NCI-H1105 treated with DMSO at 0.1 percent for 48 hours (cell line): ENCODE measurements at places on chromosomes 4 and X.
A peak's percentile ranks its signal among the peaks of the same experiment; 100 is the strongest.

GRCh38 chrX:78506248-78506647, 152.9 kb downstream of the RTL3 start:
- no peak for DNase-seq

- DNase-seq = no peak
Observed at GRCh38 chr4:21778702-21779101, 169.9 kb downstream of the KCNIP4 start.

DNA sequence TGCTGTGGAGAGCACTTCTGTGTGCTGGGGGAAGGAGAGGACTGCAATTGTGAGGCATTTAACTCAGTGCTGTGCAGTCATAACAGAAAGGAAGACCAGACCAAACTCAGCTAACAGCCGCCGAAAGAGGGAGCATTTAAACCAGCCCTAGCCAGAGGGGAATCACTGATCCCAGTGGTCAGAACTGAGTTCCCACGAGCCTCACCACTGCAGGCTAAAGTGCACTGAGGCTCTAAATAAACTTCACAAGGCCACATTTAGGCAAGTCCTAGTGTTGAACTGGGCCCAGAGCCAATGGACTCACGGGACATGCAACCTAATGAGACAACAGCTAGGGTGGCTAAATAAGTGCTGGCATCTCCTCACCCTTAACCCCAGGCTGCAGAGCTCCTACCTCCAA, 20.4 kb downstream of the IQCM start:
- DNase-seq = no peak

DNA sequence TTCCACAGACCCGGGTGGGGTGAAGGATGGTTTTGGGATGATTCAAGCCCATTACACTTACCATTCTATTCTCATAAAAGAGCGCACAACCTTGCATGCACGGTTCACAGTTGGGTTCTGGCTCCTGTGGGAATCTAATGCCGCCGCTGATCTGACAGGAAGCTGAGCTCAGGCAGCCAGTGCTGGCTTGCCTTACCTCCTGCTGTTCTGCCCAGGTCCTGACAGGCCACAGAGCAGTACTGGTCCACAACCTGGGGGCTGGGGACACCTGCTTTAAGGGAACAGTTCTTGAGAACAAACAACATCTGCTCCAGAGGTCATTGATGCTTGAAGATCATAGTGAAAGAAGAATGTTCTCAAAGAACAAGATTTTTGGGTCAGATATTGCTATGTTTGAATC, 8.0 kb upstream of the HS3ST1 start:
- no peak for DNase-seq

DNA sequence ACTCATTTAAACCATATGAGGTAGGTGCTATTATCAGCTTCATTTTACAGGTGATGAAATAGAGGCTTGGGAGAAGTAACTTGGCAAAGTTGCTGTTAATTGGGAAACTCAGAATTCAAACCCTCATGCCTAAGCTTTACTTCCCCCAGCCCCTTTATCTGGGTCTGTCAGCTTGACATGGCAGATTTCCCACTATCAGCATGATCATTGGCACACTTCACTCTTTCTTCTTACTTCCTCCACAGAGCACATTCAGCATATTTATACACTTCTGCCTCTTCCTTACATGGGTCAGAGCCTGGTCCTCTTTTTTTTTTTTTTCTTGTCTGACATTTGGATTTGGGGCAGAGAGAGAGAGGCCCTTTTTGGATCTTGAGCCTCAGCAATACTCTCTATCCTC, 56.5 kb upstream of the ARX start:
- no peak for DNase-seq

DNA sequence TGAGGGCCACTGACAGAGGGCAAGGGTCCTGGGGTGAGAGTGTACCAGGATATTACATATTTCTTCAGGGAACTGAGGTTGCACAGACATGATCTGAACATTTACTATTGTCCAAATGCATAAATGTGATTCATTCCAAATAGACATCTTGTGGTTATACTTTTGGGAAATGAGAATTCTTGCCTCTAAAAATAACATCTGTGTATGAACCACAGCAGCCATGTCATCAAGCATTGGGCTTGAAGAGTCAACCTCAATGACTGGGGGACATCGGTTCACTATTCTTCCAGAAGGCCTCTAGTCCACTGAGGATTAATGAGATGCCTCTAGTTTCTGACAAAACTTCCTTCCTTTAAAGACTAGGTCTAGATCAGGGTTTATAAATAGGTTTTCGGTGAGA, 193.1 kb upstream of the GPC4 start:
- no peak for DNase-seq

- DNase-seq = peak; percentile 50
Observed at GRCh38 chrX:119880552-119881437, 9.2 kb downstream of the NDUFA1 start.

DNA sequence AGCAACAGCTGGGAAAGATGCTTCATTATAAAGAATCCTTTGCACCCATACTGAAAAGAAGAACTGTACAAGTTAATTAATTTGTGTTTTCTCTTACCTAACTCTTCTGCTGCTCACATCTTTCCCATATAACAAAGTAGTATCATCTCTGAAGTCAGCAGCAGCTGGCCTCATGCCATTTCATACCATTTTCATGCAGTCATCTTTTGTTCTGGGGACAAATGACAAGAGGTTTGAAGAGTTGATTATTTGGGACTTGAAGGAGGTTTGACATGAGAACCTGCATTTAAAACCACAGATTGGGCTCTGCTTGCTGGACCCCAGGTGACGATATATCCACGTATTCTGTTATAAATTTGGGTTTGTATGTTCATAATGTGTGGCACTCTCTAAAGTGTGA, 430.3 kb downstream of the SPRY1 start:
- no peak for DNase-seq

DNA sequence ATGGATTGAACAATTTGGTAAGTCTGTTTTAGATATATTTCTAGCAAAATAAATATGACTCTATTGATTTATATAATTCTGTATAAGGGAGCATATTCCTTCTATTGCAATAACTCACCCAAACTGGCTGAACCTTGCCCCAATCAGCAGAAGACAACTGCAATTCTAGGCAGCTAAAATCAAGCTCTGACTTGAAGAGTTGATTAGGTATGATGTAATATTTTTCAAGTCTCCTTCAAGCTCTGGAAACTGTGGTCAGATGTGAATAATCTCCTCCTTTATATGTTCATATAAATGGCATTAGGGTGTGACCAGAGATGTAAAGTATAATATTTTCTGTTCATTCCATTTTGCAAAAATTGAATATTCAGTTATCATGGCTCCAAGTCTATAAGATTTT, 8.2 kb downstream of the RASSF6 start:
- no peak for DNase-seq

GRCh38 chrX:123731258-123731986, 1.4 kb downstream of the THOC2 start:
- peak; percentile 9 for DNase-seq

- DNase-seq = no peak
Observed at GRCh38 chr4:169802873-169803272, 45.1 kb upstream of the HPF1 start.

DNA sequence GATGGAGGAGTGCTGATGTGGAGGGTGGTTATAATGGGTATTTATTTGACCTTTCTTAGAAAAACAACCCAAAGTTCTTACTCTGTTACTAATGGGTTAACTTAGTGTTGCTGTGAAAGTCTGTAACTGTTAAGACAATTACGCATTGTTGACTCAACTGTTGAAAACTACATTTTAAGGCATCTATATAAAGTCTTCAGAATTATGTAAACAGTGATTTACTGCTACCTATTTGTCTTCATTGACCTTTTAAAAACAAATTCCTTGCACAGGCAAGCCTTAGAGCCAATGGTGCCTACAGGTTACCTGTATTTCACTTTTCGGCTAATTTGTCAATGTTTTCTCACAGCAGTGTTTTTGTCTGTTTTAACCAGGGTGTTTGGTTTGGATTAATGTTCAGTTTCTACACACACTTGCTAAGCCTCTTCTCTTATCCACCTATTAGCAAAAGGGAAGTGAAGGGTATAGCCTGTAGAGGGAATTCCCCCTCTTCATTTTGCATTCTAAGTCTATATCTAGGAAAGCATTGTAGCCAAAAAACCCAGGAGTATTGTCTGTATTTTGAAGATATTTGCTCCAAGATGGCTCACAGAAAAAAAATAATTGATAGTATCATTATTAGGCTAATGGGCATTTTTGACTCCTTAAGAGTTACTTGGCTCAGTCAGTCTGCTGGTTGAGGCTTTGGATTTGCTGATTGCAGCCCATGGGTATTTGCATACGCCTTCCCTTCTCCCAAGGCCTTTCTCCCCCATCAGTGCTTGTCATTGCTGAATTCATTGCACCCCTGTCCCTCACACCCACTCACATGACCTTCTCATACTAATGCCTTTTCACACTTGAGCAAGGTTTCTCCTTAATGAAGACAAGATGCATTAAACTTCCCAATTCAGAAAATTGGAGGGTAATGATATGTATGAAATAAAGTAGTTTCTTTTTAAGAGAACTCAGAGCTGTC, 30.5 kb downstream of the AFF1 start:
- DNase-seq = no peak

GRCh38 chr4:86558797-86559196, 35.3 kb upstream of the PTPN13 start:
- peak; percentile 59 for DNase-seq

GRCh38 chrX:115324194-115324593, 34.7 kb downstream of the LUZP4 start:
- peak; percentile 12 for DNase-seq

GRCh38 chrX:101385795-101386541, at the start of gene BTK:
TSS of gene BTK (minus strand) at chrX:101386191. CDS start at chrX:101375284, 10,907 bp downstream.
- DNase-seq = no peak

GRCh38 chr4:10074767-10075105, 41.9 kb downstream of the WDR1 start:
- DNase-seq = no peak

DNA sequence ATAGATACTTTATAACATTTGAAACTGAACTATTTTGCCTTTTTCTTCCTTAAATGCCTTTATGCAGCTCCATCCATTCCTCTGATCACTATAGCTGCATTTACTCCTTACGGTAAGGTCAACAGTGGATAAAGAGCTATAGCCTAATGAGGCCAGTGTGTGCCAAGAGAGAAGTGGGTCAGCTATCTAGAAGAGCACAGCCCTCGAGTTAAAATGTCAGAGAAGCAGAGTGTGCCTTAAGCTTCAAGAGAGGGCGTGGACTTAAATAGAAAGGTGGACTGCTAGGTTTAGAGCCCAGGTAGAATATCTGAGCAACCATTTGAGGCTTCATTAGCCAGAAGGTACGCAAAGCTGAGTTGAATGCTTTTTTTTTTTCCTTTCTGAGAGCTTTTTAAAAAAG, 347.4 kb downstream of the BMPR1B start:
- DNase-seq = no peak

DNA sequence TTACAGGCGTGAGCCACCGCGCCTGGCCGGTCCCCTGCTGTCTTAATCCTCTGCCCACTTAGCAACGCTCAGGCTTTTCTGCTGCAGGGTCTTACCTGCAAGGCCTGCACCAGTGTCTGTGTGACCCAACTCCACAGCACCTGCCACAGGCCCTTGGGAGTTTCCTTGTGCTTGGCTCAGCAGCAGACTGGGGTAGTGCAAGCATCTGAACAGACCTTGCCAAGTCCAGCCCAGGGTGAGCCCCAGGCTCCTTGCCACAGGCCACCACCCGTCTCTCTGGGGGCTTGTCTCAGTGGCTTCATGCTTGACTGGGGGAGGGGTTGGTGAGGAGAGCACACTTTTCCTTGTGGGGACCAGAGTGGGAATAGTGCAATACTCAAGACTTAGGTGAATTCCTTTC, 87.0 kb downstream of the FAM193A start:
- no peak for DNase-seq

GRCh38 chr4:177483271-177483670, 41.0 kb upstream of the AGA start:
- no peak for DNase-seq

DNA sequence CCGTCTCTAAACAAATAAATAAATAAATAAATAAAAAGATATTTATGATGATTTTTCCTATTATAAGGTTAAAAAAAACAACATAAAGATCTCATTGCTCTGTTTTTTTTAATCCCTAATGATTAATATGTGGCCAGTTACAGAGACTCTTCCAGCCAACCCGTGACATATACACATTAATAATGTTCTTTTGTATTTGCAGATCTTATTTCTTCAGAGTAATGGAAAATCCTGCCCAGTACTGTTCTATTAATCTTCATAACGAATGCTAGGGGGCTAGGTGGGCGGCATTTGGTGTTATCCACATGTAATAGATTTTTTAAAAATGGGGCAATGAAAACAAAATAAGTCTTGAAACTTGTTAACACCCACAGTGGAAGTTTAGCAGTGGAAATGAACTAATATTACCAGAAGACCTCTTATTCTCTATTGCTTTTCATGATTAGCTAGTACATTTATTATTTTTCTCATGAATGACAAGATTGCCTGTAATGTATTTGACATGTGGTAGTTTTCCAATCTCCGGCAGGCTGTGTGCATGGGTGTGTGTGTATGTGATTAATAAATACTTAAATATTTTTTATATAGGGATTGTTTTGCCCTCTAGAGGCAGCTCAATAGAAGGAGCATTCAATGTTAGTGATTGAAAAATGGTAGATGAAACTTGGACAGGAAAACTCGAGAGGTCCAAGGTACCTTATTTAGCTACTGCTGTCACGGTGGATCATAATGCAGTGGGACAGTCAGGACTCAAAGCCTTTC, 457.4 kb downstream of the IL1RAPL1 start:
- peak; percentile 3 for DNase-seq

GRCh38 chr4:156931267-156931666, 40.3 kb downstream of the PDGFC start:
- no peak for DNase-seq

- DNase-seq = no peak
Observed at GRCh38 chr4:10673817-10674369, 10.7 kb downstream of the CLNK start.

GRCh38 chr4:119040261-119040660, 95.4 kb upstream of the MYOZ2 start:
- no peak for DNase-seq

GRCh38 chr4:142021181-142021580, 384.8 kb downstream of the IL15 start:
- DNase-seq = no peak

DNA sequence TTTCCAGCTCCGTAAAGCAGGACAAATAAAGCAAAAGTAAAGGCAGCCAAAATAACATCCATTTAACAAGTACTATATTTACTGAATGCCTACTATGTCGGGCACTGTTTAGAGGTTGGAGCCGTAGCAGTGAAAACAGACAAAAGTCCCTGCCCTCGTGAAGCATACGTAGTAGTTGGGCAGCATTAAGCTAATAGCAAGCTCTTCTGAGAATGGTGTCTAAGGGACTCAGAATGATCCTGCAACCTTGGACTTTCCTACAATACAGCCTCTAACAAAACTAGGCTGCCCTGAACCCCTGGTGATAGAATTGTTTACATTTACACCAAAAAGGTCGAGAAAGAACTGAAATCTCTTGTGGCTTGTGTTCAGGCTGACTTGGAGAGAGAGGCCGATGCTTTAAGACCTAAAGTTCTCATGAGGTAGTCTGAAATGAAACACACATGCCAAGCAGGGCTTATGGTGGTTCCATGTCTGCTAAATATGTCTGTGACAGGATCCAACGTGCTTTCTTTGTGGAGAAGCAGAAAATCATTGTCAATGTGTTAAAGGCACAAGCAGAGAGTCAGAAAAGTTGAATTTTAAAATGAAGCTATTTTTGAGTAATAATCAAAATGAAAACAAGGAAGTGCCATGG, 898 bp upstream of the PDGFC start:
- DNase-seq = no peak

- DNase-seq = no peak
Observed at GRCh38 chr4:180615746-180616145, 1627.5 kb upstream of the TENM3 start.
